Esophagus squamous epithelium (tissue), 5 donors: ENCODE measurements at places on chromosomes 2 and 18.
A peak's percentile ranks its signal among the peaks of the same experiment; 100 is the strongest.

DNA sequence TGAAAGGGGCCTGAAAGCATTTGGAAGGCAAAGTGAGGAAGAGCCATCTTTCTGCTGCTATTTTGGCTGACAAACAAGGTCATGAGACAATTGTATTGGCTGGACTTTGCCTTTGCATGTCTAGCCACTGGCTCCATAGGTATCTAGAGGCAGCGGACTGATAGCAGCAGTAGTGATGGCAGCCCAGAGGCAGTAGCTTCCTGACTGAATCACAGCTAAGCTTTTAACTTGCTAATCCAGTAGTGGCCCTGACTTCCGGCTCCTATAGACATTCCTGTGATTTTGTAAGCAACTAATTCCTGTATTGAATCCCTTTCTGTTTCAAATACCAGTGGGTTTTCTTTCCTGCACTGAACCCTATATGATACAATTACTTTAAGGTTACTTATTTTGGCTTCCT is 69.8 kb upstream of the PDE1A start:
- DNase-seq, result no peak

DNA sequence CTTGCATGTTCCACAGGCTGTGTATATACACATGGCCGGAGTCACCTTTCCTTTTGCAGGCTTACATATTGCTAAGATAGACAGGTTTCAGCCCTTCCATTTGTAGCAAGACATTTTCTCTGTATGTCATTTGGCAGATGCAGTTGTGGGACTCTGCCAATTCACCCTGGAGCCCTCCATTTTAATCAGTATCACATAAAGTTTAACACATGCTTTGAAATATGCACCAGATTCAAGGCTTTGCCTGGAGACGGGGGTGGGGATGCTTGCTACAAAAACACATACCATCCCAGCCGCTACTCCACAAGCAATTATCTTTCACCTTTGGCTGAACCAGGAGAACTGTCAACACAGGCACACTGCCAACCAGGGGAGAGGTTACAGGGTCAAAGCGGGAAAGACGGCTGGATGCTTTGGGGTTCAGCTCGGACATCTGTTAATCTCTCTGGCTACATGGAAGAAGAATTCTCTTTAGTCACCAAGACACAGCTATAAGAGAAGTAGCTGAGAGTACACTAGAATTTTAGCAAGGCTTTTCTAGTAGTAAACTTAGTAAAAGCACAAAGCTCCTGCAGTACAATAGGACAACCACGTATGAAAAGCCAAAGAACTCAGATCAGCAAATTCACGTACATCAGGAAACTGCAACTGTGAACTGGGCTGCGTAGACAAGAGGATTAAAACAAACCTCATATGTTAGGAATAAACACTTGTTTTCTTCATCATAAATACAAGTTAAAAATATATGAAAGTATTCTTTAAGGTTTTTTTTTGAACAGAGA is 130.9 kb downstream of the EXOC6B start:
- DNase-seq, result no peak

GRCh38 chr2:239853706-239854327 is 171.3 kb downstream of the NDUFA10 start:
- no peak for DNase-seq

DNA sequence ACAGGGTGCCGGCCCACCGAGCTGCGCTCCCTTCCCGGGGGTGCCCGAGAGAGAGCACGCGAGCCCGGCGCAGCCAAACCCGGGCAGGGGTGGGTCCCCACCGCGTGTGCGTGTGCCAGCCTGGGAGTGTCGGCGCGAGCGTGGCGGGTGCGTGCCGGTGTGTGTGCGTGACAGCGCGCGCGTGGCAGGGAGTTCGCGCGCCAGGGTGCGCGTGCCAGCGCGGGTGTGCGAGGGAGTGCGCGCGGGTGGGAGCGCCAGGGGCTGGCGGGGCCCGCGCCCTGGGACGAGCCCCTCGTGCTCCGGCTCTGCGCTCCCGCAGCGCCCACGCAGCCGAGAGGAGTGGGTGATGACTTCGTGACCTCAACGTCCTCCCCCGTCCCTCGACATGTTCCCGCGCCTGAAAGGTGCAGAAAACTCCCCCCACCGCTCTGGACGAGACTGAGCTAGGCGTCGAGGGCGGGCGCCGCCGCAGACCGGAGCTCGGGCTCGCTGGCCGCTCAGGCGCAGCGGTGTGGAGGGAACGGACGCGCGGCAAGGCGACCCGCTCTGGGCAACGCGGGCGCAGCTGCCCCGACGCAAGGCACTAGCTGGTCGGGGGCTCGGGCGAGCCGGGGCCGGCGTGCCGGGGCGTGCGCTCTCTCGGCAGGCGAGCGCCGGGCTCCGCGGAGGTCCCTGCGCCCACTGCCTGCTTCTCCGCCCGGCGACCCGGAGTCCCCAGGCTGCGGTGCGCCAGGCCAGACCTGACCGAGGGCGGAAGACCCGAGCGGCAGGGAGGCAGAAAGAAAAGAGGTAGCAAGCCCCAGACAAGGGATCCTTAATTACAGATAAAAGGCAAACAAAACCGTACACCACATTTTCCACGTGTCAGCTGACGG is 582.8 kb downstream of the ZEB2 start:
- DNase-seq, result no peak

- DNase-seq, result no peak
Measured at GRCh38 chr2:240319221-240319854, 116.1 kb upstream of the GPC1 start.

DNA sequence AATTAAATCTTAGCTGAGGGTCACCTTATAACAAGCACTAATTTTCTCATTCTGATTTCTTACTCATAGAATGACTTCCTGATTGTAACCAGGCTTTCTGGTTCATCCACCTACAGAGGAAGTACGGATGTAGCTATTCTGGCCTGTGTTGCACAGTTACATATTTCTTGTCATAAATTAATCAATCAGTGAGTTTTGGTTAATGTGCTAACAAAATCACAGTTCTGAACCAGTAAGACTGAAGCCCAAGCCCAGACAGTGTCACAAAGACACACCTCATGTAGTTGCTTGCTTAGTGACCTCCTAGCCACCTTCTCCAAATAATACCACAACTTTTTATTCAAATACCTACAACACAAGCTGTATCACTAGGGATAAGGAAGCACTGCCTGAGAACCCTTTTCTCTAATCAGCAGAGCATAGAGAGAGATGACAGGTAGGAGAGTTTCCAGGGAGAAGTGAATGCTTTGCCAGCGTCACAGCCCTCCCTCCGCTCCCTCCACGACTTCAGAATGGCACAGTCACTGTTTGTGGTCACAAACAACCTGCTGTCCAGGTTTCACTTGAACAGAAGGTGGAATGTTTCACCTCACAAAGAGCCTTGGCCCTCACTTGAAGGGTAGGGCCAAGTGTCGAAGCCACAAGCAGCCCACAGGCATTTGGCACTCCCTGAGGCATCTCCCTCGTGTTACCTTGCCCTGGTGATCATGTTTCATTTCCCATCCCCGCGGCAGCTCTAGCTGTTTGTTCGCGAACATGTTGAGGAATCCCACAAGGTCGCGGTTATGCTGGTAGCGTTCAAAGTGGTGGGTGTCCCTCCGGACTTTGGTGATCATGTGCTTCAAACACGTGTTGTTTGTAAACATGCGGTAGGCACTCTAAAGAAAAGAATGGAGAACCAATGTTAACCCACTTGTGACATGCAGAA is 120.8 kb upstream of the STK17B start:
- DNase-seq, result no peak

DNA sequence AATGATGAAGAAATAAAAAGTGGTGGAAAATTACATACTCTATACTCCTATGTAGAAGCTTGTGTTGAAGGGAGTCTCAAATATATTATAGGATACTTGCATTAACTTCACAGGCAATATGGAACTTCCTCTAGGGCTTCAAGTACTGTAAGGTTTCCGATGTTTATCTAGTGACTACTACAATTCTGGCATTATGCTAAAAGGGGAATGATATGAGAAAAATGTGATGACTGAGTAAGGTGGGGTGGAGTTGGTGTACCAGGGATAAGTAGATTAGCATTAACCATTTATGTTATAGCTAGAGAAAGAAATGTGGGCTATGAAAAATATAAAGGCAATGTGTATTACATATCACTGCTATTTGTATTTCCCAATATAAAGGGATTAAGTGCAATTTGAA is 229.5 kb downstream of the DCC start:
- no peak for DNase-seq

- no peak for DNase-seq
Measured at GRCh38 chr18:3447068-3447894, 2.7 kb upstream of the TGIF1 start.

DNA sequence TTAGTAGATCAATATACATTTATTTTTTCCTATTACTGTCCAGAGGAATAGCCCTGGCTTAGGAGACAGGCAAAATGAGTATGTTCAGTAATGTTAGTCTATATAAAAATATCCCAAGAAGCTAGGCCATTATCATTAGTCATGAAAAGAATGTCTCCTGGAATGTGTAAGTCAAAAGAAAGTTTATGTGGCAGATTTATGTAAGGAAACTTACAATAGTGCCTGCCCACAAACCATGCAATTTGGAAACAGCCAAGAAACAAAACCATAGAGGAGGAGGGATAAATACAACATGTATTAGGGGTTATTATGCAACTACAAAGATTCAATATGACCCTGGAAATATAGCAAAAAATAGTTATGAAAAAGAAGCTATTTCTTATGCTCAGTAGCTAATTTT is 96.3 kb downstream of the NOL4 start:
- DNase-seq, result no peak

- no peak for DNase-seq
Measured at GRCh38 chr2:45675263-45675812, 23.9 kb downstream of the PRKCE start.

DNA sequence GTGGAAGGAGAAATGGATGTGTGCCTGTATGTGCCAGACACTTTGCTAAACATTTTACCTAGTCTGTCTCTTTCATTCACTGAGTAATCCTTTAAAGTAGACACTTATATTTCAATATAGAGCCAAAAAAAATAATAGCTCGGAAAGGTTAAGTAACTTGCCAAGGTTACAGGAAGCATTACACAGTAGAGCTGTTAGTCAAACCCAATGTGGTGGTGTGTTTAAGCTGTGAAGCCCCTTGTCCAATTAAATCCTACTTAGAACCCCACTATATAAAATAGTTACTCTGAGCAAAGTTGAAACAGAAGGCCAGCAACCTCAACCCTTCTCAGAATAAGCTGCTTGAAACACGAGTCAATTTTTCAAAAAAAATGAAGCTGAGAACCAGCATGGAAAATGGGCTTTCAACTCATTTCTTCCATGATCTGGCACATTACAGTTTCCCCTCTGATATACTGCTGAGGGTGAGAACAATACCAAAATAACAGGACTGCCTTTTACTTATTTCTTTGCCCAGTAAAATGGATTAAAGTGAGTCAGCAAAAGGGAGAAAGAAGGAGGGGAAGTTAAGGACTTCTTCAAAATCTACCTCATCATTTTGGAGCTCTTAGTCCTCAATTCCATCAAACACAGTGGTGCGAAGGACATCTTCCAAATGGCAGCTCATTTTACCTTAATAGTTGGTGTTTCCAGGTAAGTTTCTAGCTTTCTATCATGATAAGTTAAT is 7.9 kb downstream of the RDH14 start:
- DNase-seq, result no peak

GRCh38 chr18:21980744-21981143 is 188.6 kb upstream of the GATA6 start:
- no peak for DNase-seq

GRCh38 chr2:195535911-195536522 is 121.0 kb upstream of the SLC39A10 start:
- peak; percentile 31 for DNase-seq

- DNase-seq, result no peak
Measured at GRCh38 chr2:7812231-7812995, 869.4 kb upstream of the ID2 start.

DNA sequence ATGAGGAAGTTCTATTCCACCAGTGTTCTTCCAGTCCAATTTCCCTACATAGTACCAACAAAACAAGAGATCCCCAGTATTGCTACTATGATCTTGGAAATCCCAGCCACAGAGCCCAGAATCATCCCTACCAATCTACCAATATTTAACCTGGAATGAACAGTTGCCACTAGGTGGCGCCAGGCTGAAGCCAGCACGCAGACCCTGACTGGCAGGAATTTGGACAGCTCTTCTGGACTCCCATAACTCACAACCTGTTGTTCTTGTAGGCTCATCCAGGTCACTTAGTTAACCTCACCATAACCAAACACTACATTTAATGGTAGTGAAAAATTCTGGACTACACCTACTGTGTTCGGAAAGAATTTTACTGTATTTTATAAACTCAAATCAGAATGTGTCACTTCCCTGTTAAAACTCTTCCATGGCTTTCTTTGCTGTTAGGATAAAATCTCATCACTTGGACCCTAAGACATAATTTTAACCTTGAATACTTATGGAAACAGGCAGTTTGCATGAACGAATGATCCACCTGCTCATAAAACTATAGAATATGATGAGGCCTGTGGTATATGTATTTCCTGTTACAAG is 59.8 kb upstream of the SLC38A11 start:
- no peak for DNase-seq

DNA sequence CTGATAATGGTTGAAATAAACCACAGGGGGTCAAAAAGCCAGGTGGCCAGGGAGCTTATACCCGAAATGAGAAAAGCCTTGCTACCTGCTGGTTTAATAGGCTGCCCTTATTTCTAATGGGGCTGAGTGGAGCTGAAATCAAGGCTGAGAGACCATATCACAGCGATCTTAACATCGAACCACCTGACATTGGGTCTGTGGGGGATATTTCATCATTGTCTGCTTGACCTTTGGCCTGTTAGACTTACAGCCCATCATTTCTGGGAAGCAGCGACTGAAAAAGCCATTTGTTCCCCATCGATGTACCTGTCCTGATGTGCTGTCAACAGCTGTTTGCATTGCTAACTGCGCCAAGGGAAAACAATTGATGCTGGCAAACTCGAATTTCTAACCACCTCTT is 199.7 kb upstream of the SLC14A2 start:
- DNase-seq, result no peak

DNA sequence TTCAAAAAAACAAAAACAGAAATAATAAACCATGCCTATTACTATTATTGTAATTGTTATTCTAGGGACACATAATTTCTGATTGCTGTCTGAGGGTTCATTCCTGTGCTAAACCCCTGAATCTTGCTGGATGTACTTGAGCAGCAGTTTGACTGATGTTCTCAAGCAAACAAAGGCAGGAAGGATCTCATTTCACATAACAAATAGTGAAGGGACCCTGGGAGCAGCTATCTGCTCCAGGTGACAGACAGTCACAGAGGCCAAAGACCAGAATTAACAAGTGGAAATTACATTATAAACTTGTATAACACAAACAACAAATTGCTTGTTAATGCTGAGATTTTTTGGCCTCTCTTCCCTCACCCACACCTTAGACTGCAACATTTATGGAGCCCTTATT is 284.2 kb downstream of the THSD7B start:
- DNase-seq, result no peak

- DNase-seq, result no peak
Measured at GRCh38 chr18:64134044-64134747, 14.7 kb downstream of the LINC00305 start.

- DNase-seq, result no peak
Measured at GRCh38 chr2:126527836-126528490, 128.0 kb upstream of the GYPC start.

GRCh38 chr2:190792956-190793888 is 87.4 kb upstream of the GLS start:
- DNase-seq, result no peak
